ENCODE measurements at places on chromosomes 16 and 17.

DNA sequence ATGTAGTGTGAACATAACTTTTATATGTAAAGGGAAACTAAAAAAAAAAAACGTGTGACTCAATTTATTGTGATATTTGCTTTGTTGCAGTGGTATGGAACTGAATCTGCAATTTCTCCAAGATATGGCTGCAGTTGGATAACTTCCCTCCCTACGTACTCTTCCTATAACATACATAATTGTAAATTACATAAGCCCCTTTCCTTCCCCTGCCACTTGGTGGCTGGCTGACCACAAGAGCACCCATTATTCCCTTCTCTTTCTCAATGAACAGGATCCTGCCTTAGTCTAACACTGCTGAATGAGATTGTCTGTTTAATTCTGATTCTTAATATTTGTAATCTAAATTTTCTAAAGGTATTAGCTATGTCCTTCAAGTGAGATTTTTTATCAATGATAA is 27.8 kb downstream of the CCL4 start:
- DNase-seq = no peak

GRCh38 chr17:41026715-41027471 is at the start of gene KRTAP1-5:
Gene KRTAP1-5, minus strand, starts transcription at chr17:41027208. Its CDS starts 53 bp downstream, at chr17:41027155.
- no peak for DNase-seq

GRCh38 chr16:52618753-52619497 is 72.0 kb upstream of the TOX3 start:
- DNase-seq = no peak

GRCh38 chr16:3171181-3171854 is 16.7 kb upstream of the OR1F1 start:
- peak; percentile 69 for DNase-seq

Data from activated T-cell treated with anti-CD3 and anti-CD28 coated beads, Interleukin-2, amount 50 U/mL, for 48 hours (primary cell).